ENCODE measurements at places on chromosomes 6 and 20.
A peak's percentile ranks its signal among the peaks of the same experiment; 100 is the strongest.

GRCh38 chr6:166969390-166970002 lies 13.1 kb upstream of the RNASET2 start:
- DNase-seq: no peak

DNA sequence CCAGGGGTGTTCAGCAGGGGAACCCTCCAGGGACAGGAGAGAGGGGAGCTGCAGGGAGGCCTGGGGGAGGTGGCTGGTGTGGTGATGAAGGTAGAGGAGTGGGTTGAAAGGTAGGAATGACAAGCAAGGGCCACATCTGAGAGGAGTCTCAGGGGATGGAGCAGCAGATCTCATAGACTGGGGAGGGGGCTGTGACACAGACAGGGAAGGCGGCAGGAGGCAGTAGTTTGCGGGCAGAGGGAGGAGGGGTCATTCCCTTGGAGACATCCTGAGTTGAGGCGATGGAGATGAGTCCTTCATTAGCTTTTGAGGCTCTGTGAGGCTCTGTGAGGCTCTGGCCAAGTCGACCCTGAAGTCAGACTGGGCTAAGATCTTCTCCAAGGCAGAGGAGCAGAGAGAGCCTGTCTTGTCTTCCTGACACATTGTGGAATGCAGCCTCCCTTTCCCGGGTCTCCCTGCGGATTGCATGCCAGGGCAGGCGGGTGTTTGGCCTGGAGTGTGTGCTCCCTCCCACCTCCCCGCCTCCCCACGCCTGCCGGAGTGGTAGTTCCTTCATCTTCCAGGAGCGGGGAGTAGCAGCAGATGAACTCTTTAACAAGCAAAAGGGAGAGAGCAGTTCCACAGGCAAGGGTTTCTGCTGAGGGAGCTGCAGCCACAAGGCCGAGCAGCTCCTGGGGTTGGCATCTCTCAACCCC lies 34.3 kb upstream of the MLN start:
- DNase-seq: peak; percentile 36

DNA sequence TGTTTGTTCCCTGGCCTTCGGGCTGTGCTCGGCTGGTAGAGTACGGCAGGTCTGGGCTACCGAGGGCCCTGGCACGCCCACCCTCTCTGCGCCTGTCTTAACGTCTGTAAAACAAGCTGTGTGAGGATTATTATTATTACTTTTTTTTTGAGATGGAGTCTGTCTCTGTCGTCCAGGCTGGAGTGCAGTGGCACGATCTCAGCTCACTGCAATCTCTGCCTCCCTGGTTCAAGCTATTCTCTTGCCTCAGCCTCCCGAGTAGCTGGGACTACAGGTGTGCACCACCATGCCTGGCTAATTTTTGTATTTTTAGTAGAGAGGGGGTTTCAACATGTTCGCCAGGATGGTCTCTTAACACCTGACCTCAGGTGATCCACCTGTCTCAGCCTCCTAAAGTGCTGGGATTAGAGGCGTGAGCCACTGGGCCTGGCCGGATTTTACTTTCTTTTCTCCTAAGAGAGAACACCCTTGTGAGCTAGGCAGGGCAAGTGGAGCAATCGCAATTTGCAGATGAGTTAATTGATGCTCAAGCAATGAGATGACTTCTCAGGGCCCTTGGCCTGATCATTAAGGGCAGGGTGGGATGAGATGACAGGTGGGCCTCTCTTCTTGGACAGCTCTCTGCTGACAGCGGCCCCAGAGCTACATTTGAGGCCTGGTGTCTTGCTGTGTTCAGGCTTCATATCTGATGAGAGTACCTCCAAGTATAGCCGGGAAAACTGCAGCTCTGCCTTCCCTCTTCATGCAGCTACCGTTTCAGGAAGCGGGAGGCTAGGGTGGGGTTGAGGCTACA lies 859 bp upstream of the SMIM29 start:
- no peak for DNase-seq

DNA sequence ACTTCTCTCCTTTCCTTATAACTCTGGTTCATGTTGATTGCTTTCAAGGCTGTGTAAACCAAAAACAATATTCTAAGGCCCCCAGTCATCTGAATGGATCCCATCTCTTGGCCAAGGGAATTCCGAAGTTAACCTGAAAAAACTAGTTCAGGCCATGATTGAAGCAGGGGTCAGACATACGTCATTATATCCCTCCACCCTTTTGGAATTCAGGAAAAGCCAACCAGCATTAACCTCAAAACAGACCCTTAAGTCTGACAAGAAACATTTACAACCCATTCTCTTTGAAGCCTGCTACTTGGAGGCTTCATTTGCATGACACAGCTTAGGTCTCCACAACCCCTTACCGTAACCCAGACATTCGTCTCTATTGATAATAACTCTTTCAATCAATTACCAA lies 39.7 kb downstream of the SLC26A8 start:
- DNase-seq: no peak

DNA sequence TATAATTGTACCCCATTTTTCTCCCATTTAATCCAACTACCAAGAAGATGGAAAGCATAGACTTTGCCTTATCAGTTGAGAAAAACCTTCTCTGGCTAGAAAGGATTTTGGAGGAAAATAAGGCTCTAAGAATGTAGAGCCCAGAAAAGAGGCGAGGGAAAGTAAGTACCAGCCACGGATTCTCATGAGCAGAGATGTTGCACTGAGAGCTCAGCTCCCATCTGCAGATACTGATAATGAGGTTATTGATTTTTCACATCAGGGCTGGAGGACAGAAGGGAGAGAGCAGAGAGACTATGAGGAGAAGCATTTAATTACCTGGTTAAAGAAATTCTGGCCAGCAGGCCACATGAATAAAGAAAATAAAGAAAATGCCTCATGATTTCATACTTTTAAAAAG lies 104.4 kb upstream of the FAM184A start:
- no peak for DNase-seq

GRCh38 chr6:79864001-79864400 lies 83.4 kb downstream of the ELOVL4 start:
- no peak for DNase-seq

All from AG04449 (cell line).